ENCODE measurements at places on chromosomes 2 and 18.

- no peak for DNase-seq
These were observed 79.9 kb upstream of the NDUFV2 start for GRCh38 chr18:9022397-9023155.

- no peak for DNase-seq
These were observed 8.3 kb upstream of the TGFA start for GRCh38 chr2:70561893-70562292.

- no peak for DNase-seq
These were observed 151.9 kb downstream of the EPHA4 start for GRCh38 chr2:221420245-221420644.

DNA sequence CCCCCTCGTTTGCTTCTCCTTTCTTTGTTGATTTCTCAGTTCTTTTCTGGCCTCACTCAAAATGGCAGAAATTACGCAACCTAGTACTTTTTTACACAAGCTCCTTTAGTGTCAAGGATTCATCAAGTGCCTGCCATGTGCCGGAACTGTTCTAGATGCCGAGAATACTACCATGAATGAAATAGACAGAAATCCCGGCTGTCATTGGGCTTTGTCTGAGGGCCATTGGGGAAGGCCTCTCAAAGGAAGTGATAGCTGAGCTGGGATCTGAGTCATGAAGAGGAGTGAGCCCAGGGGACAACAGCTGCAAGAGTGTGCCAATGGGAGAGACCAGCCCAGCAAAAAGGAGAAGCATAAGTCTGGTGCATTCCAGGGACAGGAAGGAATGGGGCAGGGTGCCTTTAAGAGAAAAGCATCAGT, 34.3 kb upstream of the PPP1CB start:
- DNase-seq: no peak

DNA sequence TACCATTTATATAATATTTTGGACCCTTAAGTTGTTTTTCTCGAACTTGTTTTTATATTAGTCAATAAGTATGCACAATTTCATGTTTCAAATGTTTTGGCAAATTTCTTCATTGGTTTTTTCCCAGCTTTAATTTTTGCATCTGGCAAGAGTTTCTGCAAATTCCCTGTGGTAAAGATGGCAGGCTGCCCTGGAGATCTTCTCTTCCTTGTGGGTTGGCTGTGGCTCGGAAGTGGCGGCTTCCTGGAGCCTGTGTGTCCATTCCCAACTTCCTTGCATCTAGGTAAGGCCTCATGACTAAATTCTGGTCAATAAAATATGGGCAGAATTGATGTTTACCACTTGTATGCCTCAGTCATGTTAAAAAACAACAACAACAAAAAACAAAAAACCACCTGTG, 818.6 kb downstream of the EPHA4 start:
- DNase-seq: no peak

DNA sequence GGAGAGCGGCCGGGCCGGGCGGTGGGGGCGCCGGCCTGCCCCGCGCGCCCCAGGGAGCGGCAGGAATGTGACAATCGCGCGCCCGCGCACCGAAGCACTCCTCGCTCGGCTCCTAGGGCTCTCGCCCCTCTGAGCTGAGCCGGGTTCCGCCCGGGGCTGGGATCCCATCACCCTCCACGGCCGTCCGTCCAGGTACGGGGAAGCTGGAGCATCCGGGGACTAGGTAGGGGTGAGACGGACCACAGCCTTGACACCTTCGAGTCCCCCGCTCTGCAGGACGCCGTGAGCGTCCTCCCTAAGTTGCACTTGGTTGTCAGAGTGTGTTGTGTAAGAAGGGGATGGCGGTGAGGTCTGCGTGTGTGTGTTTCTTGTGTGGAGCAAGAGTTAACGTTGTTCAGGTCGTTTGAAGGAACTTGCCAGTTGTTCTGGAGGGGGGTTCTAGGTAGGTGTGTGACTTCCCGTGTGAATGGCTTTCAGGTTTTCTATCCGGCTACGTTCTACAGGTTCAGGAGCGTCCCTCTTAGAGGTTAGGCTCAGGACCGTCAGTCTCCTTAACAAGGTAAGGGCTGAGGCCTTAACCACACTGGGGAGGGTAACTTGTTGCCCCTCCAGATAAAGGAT, 393 bp downstream of the IL1R1 start:
- DNase-seq: no peak

GRCh38 chr2:161844822-161845221, 220.6 kb downstream of the SLC4A10 start:
- DNase-seq: no peak

DNA sequence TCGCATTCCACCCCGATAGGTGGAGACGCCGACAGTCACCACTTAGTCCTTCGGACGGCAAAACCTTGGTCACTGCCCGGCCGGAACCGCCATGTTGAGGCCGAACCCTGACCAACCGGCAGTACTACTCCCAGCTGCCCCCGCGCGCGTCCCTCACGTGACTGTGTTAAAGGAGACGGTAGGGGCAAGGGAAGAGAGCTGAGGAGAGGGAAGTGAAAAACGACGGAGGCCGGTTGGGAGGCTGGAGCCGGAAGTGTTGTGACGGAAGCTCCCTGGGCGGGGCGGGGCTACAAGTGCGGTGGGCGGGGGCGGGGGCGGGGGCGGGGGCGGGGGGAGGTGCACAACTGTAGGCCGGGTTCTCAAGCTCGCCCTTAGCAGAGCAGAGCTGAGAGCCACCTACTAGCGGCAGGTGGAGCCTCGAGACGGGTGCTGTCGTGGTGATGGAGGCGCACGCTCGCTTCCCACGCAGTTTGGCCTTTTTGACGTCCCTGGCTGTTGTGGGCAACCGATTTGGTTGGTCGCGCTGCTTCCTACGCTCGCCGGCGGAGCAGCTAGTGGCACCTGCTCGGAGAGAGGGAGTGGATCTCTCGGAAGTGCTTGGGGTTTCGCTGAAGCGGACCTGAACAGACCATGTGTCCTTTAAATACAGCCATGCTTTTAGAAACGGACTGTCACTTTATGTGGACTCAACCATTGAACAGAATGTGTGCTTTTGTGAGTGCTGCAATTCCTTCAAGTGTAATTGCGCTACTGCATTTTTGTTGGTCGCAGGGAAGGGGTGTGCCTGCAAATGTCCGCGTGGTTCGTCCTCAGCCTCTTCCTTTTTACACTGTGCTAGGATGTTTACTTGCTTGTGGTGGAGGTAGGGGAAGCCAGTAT, at the start of gene TRAPPC8:
Gene TRAPPC8 (minus strand): TSS at position 130 of the 879 bp plus-strand sequence. CDS start 364 bp downstream, outside the sequence.
- DNase-seq: peak; percentile 80

- no peak for DNase-seq
These were observed 54.4 kb downstream of the XRCC5 start for GRCh38 chr2:216163518-216163917.

- no peak for DNase-seq
These were observed 13.2 kb downstream of the SH2D6 start for GRCh38 chr2:85431570-85432205.

GRCh38 chr2:196289000-196289399, 117.6 kb upstream of the STK17B start:
- DNase-seq: no peak

DNA sequence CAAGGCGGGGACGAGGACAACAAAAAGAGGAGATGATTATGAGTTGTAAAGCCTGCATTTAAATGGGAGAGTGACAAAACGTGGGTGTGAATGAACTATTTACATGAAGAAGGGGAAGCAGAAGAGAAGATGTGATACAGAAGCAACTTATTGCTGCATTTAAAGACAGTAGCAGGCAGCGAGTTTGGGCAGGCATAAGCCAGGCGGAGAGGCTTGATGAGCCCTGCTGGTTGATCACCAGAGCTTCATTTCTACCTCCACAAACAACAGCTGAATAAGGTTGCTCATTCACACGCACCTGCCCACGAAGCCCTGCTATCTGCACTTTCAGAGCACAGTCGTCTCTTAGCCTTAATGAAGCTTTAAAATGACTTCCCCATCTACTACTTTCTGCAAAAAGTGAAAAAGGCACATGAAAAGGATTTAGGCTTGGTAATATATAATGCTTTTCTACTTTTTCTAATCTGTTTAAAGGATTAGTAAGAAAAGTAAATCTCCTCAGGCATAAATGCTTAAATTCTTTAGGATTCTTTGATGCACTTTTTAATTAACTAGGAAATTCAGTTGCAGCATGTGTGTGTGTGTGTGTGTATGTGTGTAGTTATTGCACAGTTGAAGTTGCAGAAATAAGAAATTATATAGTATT, 3.1 kb downstream of the SLC38A11 start:
- DNase-seq: no peak

DNA sequence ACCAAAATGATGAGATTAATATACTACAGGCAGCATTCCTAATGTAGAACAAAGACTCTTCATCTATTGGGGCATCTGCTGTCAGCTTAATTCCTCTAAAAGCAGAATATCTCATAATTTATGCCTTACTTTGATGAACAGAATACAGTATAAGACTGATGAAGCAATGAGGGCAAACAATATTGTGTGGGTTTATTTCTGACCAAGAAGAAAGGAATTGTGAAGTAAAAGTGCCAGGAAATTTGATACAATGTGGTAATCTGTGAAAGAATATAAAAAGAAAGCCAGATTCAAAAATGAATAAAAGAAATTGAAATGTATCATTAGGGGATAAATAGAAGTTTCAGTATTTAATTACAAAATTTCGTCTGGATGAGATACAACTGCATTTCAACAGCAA, 78.8 kb upstream of the TTC21B start:
- DNase-seq: no peak

- DNase-seq: no peak
These were observed 67.8 kb upstream of the ACYP2 start for GRCh38 chr2:54047658-54048057.

DNA sequence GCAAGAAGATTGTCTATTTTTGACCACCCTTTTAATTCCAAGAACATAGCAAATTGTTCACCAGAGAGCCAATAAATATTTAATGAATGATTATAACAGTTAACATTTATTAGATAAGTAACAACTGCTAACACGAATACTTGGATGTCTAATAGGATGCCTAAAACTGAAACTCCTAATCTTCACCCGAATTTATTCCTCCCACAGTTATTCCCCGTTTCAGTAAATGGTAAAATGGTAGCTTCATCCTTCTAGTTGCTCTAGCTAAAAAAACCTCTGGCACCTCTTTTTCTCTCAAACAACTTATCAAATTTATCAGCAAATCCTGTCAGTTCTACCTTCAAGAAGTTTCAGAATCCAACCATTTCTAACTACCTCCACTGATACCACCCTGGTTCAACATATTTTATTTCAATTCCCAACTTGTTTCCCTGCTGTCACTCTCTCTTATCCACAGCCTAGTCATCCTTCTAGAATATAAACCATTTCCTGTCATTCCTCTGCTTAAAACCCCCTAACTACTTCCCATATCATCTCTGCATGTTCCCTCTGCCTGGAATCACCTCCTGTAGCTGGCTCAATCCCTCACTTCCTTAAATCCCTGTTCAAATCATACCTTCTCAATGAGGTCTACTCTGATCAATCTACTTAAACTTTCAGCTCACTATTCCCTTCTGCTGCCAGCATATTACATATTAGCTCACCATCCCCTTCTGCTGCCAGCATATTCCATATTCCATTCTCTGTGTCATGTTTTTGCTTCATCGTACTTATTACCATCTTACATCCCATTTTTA, 93.8 kb downstream of the ROCK2 start:
- DNase-seq: no peak

GRCh38 chr2:132725748-132726147, 55.7 kb upstream of the LYPD1 start:
- DNase-seq: no peak

- no peak for DNase-seq
These were observed 213.9 kb downstream of the VAPA start for GRCh38 chr18:10127729-10128128.

DNA sequence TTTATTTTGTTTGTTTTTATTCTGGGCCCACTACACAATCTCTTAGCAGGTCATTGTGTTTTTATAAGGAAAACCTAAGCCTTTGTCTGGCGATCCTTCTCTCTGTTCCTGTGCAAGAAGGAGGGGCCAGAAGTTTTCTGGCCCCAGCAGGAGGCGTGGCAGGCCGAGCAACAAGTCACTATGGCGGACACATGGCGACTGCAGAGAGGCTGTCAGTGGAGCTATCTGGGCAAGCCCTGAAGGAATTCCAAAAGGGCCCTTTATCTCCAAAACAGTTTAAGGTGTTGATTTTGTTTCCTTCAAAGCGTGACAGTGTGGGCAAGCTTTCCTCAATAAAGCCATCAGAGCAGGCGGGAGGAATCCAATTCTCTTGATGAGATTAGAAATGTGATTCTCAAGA, 118.8 kb upstream of the CTAGE1 start:
- DNase-seq: no peak

- DNase-seq: no peak
These were observed 167.3 kb downstream of the HAUS1 start for GRCh38 chr18:46271488-46271887.

DNA sequence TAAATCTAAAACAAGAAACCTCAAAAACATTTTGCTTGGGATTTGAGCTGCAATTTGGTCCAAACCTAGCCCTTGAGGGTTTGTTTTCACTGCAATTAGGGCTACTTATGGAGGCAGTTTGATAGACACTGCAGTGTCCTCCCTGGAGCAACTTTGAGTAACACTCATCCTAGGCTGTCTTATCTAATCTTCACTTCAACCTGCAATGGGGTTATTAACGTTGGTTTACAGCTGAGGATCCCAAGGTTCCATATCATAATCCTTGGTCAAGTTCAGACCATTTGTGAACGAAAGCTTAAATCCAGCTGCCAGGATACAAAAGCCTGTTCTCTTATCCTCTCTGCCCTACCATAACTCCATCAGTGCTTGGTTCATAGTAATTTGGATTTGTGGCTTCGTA, 2.5 kb downstream of the ANXA4 start:
- DNase-seq: no peak

GRCh38 chr18:65661391-65661790, 89.4 kb upstream of the CDH7 start:
- no peak for DNase-seq

GRCh38 chr2:1910592-1911246, 166.4 kb upstream of the PXDN start:
- no peak for DNase-seq

DNA sequence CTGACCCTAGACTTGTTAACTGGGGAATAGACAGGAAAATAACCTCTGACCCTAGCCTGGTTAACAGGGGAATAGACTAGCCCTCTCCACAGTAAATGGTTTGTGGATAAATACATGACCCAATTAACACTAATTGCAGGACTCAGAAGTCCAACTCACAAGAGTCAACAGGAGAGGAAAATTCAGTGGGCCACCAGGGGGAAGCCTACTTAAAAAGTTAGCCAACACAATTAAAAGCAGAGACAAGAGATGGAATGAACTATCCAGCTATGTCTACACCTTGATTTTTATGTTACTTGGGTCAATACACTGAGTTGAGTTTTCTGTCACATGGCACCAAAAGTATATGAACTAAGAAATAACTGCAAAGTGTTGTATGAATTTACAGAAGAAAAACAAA, 158.8 kb upstream of the SLC39A10 start:
- DNase-seq: peak; percentile 29

DNA sequence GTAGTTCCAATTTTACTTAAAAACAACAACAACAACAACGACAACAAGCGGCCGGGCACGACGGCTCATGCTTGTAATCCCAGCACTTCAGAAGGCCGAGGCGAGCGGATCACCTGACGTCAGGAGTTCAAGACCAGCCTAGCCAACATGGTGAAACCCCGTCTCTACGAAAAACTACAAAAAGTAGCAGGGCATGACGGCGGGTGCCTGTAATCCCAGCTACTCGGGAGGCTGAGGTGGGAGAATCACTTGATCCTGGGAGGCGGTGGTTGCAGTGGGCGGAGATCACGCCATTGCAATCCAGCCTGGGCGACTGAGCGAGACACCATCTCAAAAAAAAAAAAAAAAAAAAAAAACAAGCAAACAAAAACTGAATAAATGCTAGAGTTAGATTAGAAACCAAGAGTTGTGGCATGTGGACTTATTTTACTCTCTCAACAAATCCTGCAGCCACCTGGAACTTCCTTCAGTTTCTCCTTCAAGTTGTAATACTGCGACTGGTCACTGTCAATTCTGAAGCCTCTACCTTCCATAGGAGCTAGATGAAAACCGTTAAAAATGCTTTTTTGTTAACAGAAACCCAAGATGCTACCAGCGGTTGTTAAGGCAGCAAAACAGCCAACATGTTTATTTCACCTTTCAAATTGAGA, 1.3 kb downstream of the ATP5F1A start:
- DNase-seq: no peak

Measured in stimulated activated CD8-positive, alpha-beta memory T cell treated with anti-CD3 and anti-CD28 coated beads, Interleukin-7, amount 100 ng/mL, for 1 hour (primary cell).